ENCODE measurements at places on chromosomes 7 and 10.

- no peak for DNase-seq
Measured at GRCh38 chr10:86342111-86342863, 24.3 kb downstream of the GRID1 start.

DNA sequence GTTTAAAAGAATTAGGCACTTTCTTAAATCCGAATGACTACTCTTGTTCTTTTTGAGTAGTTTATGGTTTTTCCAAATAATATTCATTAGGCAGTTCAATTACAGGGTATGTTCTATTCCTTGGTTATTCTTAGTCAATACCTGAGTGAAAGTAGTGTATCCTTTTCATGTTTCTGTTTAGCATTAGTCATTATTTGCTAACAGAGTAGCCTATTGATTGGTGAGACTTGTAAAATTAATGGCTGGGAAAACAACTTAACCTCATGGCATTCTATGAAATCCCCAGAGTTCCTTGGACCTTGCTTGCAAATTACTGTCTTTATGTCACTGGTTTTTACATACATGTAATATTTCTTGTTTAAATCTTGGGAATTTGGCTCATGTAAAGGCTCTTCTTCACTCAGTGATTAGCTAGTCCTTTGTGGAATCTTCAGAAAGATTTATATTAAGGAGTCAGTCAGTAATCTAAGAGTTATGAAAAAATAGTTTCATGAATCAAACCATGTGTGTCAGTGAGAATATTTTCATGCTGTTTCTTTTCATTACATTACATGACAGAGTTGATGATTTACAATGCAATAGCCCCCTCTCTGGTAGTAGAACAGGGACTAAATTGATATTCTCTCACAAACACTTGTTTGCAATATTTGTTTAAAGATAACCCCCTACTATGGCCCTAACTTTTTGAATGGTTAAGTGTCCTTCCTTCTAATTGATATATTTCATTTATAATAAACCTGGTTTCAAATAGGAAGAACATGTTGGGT is 81.5 kb upstream of the LRRTM3 start:
- DNase-seq = no peak

DNA sequence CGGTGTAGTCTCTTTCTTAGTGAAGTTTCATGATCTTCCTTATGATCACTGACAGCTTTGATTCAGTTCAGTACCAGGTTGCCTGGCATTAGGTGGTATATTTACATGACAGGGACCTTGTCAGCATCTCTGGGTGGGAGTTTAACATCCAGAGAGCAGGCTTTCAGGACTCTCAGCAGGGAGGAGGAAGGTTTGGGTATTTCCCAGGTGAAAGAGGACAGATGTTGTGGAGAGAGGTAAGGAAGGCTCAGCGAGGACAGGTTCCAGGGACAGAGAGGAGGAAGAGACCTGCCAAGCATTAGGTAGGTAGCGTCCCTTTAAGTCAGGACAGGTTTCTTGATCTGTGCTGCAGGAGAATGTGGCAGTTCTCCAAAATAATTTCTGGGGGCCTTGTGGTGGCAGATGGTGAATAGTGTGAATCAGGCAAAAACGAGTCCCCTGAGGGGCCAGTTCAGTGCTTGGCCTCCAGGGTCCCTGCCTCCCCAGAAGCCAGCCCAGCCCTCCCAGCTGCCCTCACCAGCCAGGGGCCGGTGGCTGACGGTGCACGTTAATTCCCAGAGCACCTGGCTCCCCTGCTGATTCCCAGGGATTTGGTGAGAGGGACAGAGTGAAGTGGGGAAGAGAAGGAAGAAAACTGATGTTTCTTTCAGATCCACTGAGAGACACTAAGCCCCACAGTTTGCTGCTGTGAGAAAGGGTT is 82.0 kb downstream of the VWC2 start:
- no peak for DNase-seq

DNA sequence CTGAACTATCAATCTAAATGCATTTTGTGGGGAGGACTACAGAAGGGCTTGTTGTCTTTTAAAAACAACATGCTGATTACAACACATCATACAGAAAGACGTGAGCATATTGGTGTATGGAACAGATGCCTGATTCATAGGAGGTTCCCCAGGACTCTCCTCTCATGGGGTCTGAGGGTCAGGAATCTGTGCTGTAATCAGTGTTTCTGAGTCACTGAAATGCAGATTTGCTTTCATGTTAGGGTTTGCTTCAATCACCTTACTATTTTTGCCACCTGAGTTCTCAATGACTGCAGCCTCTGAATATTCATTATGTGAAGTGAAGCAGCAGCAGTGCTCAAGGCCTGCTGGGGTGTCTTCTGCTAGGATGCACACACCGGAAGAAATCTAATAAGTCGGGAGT is 550 bp upstream of the ANK3 start:
- DNase-seq = peak; percentile 63
